Breast epithelium (tissue), 4 donors: ENCODE measurements at places on chromosomes 11 and 22. TPM values are rescaled to one million over a fixed set of nuclear protein-coding genes. Genes with fewer than 3 reads are reported as not detected.

ACR gene
- total RNA-seq: 0.80 TPM

FAM227A gene
- 6.3 TPM for total RNA-seq

CCDC117 gene
- total RNA-seq: 19.5 TPM

DNA sequence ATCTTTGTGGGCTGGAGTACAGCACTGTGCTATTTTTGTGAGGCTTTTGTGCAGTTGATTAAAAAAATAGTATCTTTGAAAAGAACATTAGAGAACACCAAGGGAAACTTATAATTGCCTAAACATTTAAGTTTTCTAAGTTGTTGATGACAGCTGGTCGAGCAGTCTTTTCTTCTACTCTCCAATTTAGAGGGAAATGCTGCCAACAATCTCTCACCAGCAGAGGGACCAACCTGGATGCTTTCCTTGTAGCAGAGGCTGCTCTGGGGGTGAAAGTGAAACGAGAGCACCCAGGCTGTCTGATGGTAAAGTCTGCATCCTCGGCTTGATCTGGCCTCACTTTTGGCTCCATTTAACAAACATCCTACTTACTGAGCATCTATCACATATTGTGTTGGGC, 1286.5 kb upstream of the TENM4 start:
- no peak for DNase-seq
- no peaks in the 10 kb centered on the region for H3K27me3 ChIP-seq
- no peak overlapping the region for H3K4me3 ChIP-seq
- no peak overlapping the region for H3K27ac ChIP-seq

DNA sequence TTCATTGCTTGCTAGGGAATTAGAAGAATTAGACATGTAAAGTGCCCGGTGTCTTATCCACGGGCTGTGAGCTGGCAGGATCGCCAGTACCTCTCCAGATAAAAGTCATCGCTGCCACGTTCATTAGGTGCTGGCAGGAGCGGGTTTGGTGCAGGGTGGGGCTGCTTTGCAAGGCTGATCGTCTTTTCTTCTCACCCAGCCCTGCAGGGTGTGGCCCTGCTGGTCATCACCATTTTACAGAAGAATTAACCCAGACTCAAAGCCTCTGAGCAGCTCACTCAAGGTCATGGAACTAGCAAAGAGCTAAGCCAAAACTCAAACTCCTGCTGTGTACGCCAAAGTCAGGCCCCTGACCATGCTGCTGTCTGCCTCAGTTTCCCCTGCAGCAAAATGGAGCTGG, 6.1 kb upstream of the FGF4 start:
- H3K4me3 ChIP-seq: no peak overlapping the region
- no peaks in the 10 kb centered on the region for H3K4me1 ChIP-seq
- no peaks in the 10 kb centered on the region for H3K36me3 ChIP-seq
- H3K27ac ChIP-seq: no peak overlapping the region
- H3K27me3 ChIP-seq: peaks cover 15% of the 10 kb centered on the region

DNA sequence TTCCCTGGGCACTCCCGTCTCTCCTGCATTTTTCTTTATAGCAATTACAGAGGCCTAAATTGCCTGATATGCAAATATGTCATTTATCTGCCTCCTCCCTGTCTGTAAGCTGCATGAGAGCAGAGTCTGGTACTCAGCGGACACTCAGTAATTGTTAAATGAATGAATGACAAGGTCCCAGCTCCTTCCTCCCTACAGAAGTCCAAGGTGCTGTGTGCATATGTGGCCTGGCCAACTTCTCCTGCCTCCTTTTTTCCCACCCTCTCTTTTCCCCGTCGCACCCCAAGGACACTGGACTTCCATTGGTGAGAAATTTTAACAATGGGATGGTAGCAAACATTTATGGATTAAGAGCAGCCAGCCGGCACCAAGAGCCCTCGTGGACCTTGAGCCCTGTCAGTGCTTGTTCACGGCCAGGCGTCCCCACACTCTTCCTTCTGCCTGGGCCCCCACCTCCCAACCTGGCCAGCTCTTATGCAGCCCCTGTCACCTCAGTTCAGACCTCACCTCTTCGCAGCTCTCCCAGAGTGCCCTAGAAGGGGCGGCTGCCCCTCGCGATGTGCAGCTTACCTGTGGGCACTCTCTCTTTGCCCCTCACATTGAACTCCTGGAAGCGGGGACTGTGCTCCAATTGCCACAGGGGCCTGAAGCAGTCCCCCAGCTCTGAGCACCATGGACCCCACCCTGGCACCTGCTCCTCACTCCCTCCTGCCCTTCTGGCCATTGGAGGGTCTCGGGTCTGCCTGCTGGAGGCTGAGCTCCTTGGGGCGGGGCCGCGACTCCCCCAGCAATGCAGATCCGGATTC, 1.5 kb downstream of the TMPRSS6 start:
- peaks cover 8% of the 10 kb centered on the region for H3K27me3 ChIP-seq
- H3K27ac ChIP-seq: no peak overlapping the region
- no peaks in the 10 kb centered on the region for H3K36me3 ChIP-seq
- H3K4me1 ChIP-seq: no peaks in the 10 kb centered on the region

GRCh38 chr11:68872216-68873003, 30.7 kb upstream of the CPT1A start:
- H3K27ac ChIP-seq: no peak overlapping the region
- no peak for DNase-seq
- H3K27me3 ChIP-seq: no peaks in the 10 kb centered on the region
- H3K36me3 ChIP-seq: no peaks in the 10 kb centered on the region

DNA sequence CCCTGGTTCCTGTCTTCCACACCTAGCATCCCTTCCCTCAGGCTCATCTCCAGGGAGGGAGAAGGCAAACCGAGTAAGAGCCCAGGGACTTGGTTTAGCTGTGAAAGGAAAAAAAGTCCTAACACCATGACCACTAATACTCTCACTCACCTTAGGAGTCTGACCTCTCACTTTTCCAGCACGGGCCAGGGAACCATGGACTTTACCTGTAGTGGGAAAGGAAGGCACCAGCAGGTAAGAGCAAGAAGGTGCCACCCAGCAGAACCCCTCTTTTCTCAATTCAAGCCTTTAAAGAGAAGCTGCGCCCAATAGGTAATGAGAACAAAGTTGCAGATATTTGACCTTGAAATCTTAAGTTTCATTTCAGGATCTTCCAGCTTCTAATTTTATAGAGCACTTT, 1.1 kb downstream of the FAU start:
- peak overlapping the region; percentile 87 for H3K4me3 ChIP-seq
- H3K4me1 ChIP-seq: peaks cover 15% of the 10 kb centered on the region
- H3K27me3 ChIP-seq: no peaks in the 10 kb centered on the region
- peak overlapping the region; percentile 94 for H3K27ac ChIP-seq
- no peak for DNase-seq

DNA sequence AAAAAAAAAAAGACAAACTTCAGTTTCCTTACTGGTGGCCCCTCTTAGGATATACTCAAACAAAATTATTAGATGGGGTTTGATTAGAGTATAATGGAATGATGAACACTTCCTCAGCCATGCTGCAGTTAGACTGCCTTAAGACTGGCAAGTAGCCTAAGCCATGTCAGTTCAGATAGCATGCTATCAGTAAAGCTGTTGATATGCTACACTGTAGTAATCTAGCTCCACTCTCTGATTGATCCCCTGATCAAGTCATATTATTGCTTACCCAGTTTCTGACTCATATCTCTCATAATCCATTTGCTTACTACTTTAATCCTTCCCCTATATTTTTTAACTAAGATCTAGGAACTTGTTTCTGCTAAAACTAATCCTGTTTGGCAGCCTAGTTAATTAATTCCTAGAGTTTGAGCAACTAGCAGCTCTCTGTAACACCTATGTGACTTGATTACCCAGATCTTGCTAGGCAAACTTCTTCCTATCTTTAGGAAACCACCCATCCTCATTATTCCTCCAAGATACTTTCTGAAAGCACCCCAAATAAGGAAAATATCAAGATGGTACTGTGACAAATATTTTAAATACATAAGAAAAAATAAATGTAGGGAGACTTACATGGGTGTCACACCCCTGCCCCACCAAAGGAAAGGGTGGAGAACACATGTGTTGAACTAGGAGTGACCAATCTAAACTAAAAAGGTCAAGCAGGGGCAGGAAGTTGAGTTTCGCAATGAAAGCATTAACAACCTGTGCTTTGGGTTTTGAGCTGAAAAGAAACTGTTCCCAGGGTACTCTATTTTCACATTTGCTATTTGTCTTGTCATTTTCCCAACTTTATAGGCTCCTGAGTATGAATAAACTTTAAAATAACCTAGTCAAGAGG, 43.2 kb downstream of the PIK3C2A start:
- H3K4me3 ChIP-seq: no peak overlapping the region
- H3K4me1 ChIP-seq: no peaks in the 10 kb centered on the region
- H3K27me3 ChIP-seq: no peaks in the 10 kb centered on the region
- no peak for DNase-seq

DNA sequence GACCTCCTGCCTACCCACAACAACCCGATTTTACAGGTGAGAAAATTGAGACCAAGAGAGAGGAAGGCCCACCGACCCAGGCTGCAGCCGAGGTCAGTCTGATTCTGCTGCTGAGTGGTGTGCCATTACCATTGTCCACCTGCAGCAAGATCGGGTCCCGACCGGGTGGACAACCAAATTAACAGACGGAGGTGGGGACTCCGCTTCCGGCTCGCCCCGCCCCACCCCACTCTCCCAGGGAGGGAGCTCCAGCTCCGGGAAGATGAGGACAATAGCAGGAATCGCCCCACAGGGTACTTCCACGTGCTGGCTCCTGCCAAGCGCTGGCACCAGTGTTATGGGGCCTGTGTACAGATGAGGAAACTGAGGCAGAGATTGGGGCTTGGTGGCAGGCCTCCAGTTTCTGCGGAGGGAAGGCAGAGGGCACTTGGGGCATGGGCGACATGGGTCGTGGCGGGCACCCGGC, 425 bp upstream of the KDELR3 start:
- H3K4me1 ChIP-seq: no peaks in the 10 kb centered on the region
- peaks cover 3% of the 10 kb centered on the region for H3K27me3 ChIP-seq
- DNase-seq: peak; percentile 43
- H3K4me3 ChIP-seq: peak overlapping the region; percentile 93
- peak overlapping the region; percentile 55 for H3K27ac ChIP-seq

GRCh38 chr11:1879941-1880720, 11.6 kb downstream of the PRR33 start:
- no peaks in the 10 kb centered on the region for H3K4me1 ChIP-seq
- H3K36me3 ChIP-seq: no peaks in the 10 kb centered on the region
- DNase-seq: no peak
- H3K4me3 ChIP-seq: no peak overlapping the region
- H3K27ac ChIP-seq: peak overlapping the region; percentile 74

GRCh38 chr11:71372693-71373657, 75.2 kb downstream of the DHCR7 start:
- H3K36me3 ChIP-seq: no peaks in the 10 kb centered on the region
- H3K27me3 ChIP-seq: peaks cover 4% of the 10 kb centered on the region

DNA sequence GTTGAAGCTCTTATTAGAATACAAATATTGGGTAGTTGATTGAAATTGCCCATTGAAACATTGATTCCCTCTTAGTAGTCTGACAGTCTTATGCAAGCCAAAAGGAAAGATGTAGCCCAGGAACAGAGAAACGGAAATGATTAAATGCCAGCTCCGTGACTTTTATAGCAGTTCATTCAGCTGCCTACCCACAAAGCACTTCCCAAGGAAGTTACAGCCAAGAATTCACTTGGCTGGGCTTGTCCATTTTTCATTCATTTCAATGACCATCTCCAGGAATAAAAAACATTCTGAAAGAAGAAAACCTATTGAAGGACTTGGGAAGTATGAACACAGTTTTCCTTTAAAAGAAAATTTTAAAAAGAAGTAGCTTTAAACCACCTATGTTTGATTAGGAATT, 62.0 kb downstream of the NCAM1 start:
- H3K27ac ChIP-seq: no peak overlapping the region
- no peaks in the 10 kb centered on the region for H3K4me1 ChIP-seq
- no peak for DNase-seq
- H3K27me3 ChIP-seq: no peaks in the 10 kb centered on the region

DNA sequence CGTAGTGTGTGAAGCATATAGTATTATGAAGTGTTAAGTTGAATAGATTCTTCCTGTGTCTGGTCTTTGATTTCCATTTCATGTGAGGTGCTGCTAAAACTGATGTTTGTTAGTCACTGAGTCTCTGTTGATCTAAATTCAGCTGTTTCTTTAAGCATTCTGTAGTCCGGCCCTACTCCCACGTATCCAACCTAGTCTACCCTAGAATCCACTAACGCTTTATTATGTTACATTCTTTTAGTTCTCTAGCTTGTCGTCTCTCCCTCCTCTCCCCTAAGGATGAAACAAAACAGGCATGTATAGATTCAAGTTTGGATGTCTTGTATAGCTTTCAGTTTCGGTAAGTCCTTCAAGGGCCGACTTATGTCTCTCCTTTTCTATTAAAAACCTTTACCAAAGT, 4.1 kb downstream of the WEE1 start:
- H3K27ac ChIP-seq: peak overlapping the region; percentile 40
- no peaks in the 10 kb centered on the region for H3K4me1 ChIP-seq
- peaks cover 6% of the 10 kb centered on the region for H3K36me3 ChIP-seq

- no peak for DNase-seq
- no peak overlapping the region for H3K27ac ChIP-seq
- no peaks in the 10 kb centered on the region for H3K27me3 ChIP-seq
- no peaks in the 10 kb centered on the region for H3K4me1 ChIP-seq
Observed at GRCh38 chr11:17772704-17773600, 38.4 kb downstream of the KCNC1 start.

GRCh38 chr11:131999084-131999483, 628.7 kb downstream of the NTM start:
- DNase-seq: no peak
- H3K27ac ChIP-seq: no peak overlapping the region
- no peaks in the 10 kb centered on the region for H3K4me1 ChIP-seq
- H3K36me3 ChIP-seq: no peaks in the 10 kb centered on the region

GRCh38 chr11:19259487-19260345, 19.0 kb upstream of the E2F8 start:
- H3K27me3 ChIP-seq: no peaks in the 10 kb centered on the region
- DNase-seq: peak; percentile 32
- no peaks in the 10 kb centered on the region for H3K4me1 ChIP-seq
- H3K36me3 ChIP-seq: no peaks in the 10 kb centered on the region

GRCh38 chr11:69051381-69052342, 2.9 kb downstream of the TPCN2 start:
- no peak for DNase-seq
- no peak overlapping the region for H3K27ac ChIP-seq

- H3K27me3 ChIP-seq: no peaks in the 10 kb centered on the region
- no peaks in the 10 kb centered on the region for H3K36me3 ChIP-seq
- peak overlapping the region; percentile 93 for H3K27ac ChIP-seq
- no peak overlapping the region for H3K4me3 ChIP-seq
Observed at GRCh38 chr11:114169321-114169749, 109.8 kb downstream of the ZBTB16 start.

GRCh38 chr11:44945666-44946065, 5.0 kb downstream of the TP53I11 start:
- peak overlapping the region; percentile 77 for H3K27ac ChIP-seq
- no peak for DNase-seq
- no peaks in the 10 kb centered on the region for H3K27me3 ChIP-seq
- no peaks in the 10 kb centered on the region for H3K4me1 ChIP-seq
- H3K36me3 ChIP-seq: no peaks in the 10 kb centered on the region
